ENCODE measurements at places on chromosomes 5 and 9. TPM values are rescaled to one million over a fixed set of nuclear protein-coding genes. Genes with fewer than 3 reads are reported as not detected.

Gene RANBP3L
- total RNA-seq = 0.15 TPM

Gene ESM1
- not detected for total RNA-seq

Gene FGF18
- total RNA-seq = 0.13 TPM

Gene IFNK
- not detected for total RNA-seq

Gene ARID3C
- total RNA-seq = 0.25 TPM
